Stimulated activated CD8-positive, alpha-beta memory T cell treated with anti-CD3 and anti-CD28 coated beads, Interleukin-12 subunit alpha, Interleukin-12 subunit beta, amount 100 ng/mL, for 1 hour (primary cell): ENCODE measurements at places on chromosomes 12 and 14.

GRCh38 chr12:22856178-22856577, 231.2 kb downstream of the ETNK1 start:
- no peak for DNase-seq

GRCh38 chr14:103157969-103158368, 34.7 kb downstream of the TNFAIP2 start:
- DNase-seq: no peak

- no peak for DNase-seq
Observed at GRCh38 chr14:81138429-81138828, 82.3 kb downstream of the GTF2A1 start.

DNA sequence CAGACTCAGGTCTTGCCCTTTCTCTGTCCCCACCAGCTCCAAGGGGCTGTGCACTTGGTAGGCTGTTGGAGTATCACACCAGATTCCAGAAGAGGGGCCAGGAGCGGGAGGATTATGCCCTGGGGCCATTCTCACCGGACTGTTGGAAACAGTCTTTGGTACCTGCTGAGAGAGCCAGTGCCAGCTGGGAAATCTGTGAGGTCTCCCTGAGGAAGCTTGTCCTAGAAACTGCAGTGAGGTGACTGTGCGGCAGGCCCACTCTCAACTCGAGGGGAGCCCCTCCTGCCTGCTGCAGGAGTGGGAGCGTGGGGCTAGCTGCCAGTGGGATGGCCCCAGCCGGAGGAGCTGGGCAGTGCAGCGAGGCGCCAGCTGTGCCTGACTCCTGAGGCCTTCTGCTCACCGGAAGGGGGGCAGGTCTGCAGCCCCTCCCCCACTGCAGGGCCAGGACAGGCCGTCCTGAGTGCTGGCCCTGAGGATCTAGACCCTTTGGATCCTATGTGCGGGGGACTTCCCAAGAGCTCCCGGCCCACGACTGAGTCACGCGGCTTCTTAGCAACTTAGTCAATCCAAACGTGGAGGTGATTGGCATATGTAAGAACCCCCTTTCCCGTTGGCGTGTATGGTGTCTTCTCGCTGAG, 295.2 kb downstream of the CACNA1C start:
- no peak for DNase-seq

GRCh38 chr12:32395026-32395425, 4.3 kb upstream of the FGD4 start:
- DNase-seq: no peak

DNA sequence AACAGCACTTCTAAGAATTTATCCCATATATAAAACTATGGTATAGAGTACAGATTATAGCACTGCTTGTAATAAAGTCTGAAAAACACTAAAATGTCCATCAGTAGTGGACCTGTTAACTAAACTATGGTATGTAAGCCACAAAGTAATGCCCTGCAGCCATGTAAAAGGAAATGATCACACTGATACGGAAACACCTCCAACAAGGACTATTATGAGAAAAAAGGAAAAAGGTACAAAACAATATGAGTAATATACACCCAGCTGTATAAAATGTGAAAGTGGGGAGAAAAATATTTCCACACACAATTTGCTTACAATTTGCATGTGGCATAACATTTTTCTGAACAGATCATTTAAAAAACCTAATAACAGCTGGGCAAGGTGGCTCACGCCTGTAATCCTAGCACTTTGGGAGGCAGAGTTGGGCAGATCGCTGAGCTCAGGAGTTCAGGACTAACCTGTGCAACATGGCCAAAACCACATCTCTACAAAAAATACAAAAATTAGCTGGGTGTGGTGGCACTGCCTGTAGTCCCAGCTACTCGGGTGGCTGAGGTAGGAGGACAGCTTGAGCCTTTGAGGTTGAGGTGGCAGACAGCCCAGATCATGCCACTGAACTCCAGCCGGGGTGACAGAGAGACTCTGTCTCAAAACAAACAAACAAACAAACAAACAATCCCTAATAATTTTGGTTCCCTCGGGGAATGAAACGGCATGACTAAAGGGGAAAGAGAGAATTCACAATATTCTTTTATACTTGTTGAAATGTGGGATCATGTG, 250.5 kb downstream of the MED13L start:
- DNase-seq: no peak

DNA sequence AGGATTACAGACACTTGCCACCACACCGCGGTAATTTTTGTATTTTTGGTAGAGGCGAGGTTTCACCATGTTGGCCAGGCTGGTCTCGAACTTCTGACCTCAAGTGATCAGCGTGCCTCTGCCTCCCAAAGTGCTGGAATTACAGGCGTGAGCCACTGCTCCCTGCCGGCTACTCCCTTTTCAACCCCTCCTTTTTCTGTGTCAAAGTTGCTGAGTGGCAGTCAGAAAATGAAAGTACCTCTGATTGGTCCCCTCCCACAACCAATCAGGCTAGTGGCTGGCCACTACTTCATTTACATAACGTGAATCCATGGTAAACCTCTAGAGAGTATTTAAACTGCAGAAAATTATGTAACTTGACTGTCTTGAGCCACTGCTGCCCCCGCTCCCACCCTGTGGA, 5.9 kb downstream of the RESF1 start:
- DNase-seq: no peak
